ENCODE measurements at places on chromosomes 5 and 9. TPM values are rescaled to one million over a fixed set of nuclear protein-coding genes. Genes with fewer than 3 reads are reported as not detected.

HAPLN1 gene
- not detected for total RNA-seq

MARCOL gene
- not detected for total RNA-seq

INSYN2B gene
- not detected for total RNA-seq

FRMD3 gene
- 1.0 TPM for total RNA-seq

CD274 gene
- 6.3 TPM for total RNA-seq

ENHO gene
- 0.45 TPM for total RNA-seq

- no peak for DNase-seq
Measured at GRCh38 chr5:143314099-143314498, 89.4 kb downstream of the NR3C1 start.

DNA sequence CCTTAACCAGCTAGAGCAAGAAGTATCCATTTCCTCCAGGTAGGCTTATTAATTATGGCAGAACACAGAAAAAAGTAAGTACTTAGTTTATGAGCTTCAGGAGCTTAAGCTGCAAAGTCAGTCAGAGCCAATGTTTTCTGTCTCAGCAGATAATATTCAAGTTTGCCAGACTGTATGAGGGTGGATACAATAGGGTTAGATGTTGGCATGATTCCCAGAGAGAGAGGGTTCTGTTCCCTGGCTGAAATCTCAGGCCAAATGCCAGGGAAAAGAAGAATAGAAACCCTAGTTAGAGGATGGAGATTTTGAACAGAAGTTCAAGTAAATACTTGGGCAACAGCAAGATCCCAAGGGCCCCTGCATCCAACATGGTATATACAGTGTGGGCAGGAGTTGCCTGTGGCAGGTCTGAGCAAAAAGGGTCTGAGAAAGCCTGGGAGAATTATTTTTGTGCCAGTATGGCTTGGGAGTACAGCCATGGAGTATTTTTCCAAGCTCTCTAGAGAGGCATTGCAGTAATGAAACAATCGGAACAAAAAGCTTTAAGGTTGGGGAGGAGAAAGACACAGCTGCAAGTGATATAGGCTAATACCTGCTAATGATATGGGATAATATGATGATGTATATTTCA, 31.0 kb upstream of the ISOC1 start:
- no peak for DNase-seq

DNA sequence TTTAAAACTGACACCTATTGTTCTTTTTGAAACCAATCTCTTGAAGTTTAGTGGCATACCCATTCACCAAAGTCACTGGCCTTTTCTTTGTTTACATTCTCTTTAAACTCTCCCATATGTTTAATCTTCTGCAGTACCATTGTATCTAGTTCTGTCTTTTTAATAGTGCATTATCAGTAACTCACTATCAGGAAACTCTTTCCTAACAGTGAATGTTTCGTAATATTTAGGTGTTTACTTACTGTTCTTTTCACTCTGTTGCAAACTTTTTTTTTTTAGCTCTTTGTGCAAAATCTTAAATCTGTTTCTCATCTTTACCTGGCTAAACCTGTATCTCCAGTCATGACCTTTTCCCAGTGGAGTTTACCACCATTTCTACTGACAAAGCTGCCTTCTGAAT, 17.2 kb downstream of the SMAD5 start:
- DNase-seq: no peak

- DNase-seq: no peak
Measured at GRCh38 chr5:43893951-43894684, 291.1 kb downstream of the NNT start.

DNA sequence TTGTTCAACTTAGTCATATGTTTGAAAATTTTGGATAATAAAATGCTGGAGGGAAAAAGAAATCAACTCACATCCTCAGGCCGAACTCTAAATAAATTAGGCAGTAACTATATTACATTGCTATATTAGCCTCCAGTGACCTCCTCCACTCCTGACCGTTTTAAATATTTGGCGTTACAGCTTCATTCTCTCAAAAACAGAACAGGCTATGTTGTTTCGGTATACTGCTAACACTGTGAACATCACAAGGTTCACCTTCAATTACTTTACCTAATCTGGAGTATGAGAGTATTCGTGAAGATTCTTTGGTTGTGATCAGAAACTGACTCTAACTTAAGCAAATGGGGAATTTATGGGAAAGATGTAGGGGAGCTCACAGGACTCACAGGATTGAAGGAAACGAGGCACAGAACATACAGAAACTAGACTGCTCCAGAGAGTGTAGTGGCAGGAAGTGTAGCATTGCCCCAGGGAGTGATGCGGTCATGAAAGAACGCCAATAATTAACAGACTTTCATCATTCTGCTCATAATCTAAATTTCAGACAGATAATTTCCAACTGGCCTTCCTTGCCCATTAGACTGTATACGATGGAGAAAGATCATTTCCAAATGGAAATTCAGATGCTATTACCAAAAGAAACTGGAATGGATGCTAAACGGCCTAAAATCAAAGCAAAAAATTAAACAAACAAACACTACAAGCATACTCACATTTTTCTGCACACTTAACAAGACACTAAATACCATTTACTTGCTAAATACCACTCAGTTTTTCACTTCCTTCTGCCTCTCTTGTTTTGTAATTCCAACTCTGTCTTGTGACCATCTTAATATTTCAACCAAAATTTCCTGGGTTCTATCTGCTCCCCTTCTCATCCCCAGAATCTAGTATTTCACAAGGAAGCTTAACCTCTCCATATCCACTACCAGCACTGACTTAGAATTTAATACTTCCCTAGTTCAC, 110.1 kb upstream of the LPAR1 start:
- DNase-seq: no peak

DNA sequence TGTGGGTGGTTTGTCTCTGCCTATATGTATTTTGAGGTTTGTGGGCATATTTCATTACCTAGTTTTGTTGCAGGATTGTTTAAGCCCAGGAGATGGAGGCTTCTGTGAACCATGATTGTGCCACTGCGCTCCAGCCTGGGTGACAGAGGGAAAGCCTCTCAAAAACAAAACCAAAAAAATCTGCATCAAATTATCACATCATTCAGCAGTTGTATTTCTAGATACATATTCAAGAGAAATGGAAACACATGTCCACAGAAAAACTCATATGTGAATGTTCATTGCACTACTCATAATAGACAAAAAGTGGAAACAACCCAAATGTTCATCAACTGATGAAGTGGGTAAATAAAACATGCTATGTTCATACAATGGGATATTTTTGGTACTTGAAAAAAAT, 29.9 kb downstream of the HSPA4 start:
- DNase-seq: no peak

- DNase-seq: no peak
Measured at GRCh38 chr5:160507221-160507721, 85.6 kb downstream of the PTTG1 start.

GRCh38 chr9:128276574-128277270, 646 bp downstream of the SWI5 start:
- no peak for DNase-seq
